Cardiac septum (tissue), 1 donor: ENCODE measurements at places on chromosomes 1 and 21. TPM values are rescaled to one million over a fixed set of nuclear protein-coding genes. Genes with fewer than 3 reads are reported as not detected.

DNA sequence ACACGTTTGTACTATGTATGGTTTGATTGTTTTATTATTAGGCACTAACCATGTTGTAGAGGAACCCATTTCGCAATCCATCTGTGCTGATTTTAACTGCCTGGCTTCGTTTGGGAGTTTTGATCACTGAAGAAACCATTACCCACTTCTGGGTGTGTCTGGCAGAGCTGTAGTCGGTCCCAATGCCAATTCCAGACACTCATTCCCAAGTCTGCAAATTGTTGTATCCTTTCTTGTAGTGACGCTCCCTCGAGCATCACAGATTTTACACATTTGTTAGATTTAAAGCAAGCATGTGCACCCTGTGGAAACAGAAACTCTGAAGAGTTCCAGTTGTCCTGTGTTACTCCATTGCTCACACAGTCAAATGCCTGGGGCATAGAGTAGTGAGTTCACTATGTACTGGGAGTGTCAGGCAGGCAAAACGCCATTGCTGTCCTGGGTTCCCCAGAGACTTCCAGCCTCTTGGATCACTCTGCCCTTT is 31.0 kb upstream of the EFCAB14 start:
- no peak for DNase-seq

GRCh38 chr1:200228486-200228885 is 181.3 kb downstream of the ZNF281 start:
- no peak for DNase-seq

DNA sequence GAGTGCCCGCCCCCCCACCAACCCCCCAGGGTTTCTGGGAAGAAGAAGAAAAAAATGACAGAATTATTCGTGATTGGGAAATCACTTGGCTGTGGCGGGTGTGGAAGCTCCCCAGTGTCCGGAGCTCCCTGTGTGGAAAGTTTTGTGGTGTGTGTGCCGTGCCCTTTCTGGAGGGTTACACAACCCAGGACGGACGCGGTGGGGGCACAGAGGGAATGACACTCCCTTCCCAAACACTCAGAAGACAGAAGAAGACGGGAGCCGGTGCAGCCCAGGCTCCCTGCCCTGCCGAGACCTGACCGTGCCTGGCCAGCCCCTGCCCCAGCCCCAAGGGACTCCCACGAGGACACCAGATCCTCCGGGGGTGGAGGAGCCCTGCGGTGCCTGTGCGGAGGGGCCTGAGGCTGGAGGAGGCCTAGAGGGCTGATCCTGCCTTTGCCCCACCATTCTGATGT is 33.0 kb upstream of the ADARB1 start:
- peak; percentile 79 for DNase-seq

DNA sequence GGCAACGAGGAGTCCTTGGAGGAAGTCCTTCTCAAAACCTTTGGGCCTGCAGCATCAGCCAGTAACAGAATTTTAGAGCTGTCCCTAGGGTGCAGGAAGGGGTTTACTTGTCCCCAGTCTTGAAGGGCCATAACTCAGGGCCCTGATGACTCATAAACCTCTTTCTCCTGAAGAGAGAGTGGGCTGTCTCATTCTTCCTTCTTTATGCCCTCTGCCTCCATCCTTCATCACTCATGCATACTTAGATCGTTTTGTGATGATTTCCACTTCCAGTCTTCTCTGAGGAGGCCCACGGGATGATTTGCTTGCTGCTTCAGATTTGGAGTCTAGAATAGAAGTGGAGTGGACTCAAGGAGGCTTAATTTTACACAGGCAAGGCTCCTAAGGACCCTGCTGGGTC is 60.2 kb downstream of the NDUFS5 start:
- no peak for DNase-seq

DNA sequence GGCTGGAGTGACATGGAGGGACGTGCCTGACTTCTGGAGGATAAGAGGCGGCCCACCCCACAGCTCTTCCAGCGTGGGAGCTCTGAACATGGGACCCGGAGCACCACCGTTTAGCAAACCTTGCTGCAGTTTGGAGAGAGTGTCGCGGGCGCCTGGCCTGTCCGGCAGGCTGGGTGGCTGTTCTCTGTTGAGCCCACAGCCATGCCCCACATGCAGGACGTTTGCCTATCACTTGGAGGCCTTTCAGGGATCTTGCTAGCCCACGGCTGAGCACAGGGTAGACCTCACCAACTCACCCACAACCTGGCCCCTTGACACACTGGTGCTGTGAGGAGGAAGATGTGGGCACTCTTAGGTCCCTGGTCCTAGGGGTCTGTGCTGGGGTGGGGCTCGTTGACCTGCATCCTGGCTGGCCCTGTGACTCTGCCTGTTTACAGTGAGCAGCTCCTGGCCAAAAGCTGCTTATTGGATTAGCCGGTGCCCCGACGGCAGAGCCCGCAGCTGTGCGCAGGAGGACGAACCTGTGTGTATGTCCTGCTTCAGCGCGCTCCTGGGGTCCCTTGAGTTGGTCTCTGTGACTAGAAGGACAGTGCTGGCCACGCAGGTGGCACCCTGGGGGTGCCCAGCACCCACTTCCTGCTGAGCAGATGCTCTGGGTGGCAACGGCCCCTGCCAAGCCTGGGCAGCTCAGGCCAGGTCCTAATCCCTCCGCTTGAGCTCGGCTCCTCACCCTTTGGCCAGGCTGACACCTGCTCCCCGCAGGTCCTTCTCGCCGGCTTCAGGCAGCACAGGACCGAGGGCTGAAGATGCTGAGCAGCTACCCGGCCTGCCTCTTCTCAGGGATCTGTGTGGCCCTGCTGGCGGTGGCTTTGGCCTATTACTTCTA is 72.4 kb upstream of the TRAPPC10 start:
- no peak for DNase-seq

Gene CAMSAP2
- 37.9 TPM for total RNA-seq

Gene OR10R2
- total RNA-seq: not detected

Gene GREM2
- not detected for total RNA-seq
